Cerebellum (tissue), 4 donors: ENCODE measurements at places on chromosomes 5 and 9. TPM values are rescaled to one million over a fixed set of nuclear protein-coding genes. Genes with fewer than 3 reads are reported as not detected.

TMEM245 gene
- 72.0 TPM for total RNA-seq

IL4 gene
- total RNA-seq = not detected

CNTFR gene
- total RNA-seq = 18.6 TPM

KIAA0825 gene
- 25.2 TPM for total RNA-seq

CCL21 gene
- total RNA-seq = not detected

CARD6 gene
- 0.82 TPM for total RNA-seq

RNF20 gene
- 26.7 TPM for total RNA-seq

SLC36A2 gene
- not detected for total RNA-seq

PLCXD3 gene
- total RNA-seq = 10.6 TPM

CER1 gene
- total RNA-seq = 1.2 TPM

PCDHA9 gene
- total RNA-seq = 22.7 TPM

ENC1 gene
- total RNA-seq = 410 TPM

PTGES gene
- 1.5 TPM for total RNA-seq

C6 gene
- 0.45 TPM for total RNA-seq

KCNV2 gene
- not detected for total RNA-seq

TEK gene
- 10.2 TPM for total RNA-seq

SLC36A3 gene
- total RNA-seq = not detected

PCDHGA2 gene
- 11.4 TPM for total RNA-seq

FAM78A gene
- 1.7 TPM for total RNA-seq

ABLIM3 gene
- 43.3 TPM for total RNA-seq

SLF1 gene
- 54.3 TPM for total RNA-seq

SPATA31A3 gene
- not detected for total RNA-seq

CDO1 gene
- 63.2 TPM for total RNA-seq

PCDHGA9 gene
- 24.6 TPM for total RNA-seq

TXNDC8 gene
- not detected for total RNA-seq

MLANA gene
- total RNA-seq = not detected

OMD gene
- total RNA-seq = 3.4 TPM

SLCO6A1 gene
- not detected for total RNA-seq

BTNL8 gene
- not detected for total RNA-seq

SLC25A25 gene
- 18.7 TPM for total RNA-seq

GDA gene
- 0.91 TPM for total RNA-seq

CDX1 gene
- not detected for total RNA-seq

PLAA gene
- 41.5 TPM for total RNA-seq

BARX1 gene
- not detected for total RNA-seq

KCNN2 gene
- total RNA-seq = 56.4 TPM

ERAP2 gene
- total RNA-seq = 3.8 TPM

GTF3C5 gene
- 26.5 TPM for total RNA-seq

CDH9 gene
- total RNA-seq = 16.0 TPM

SLC4A9 gene
- total RNA-seq = 0.45 TPM

CCL19 gene
- total RNA-seq = not detected

GPBP1 gene
- total RNA-seq = 125 TPM

FOXD4L5 gene
- 0.64 TPM for total RNA-seq

ACOT12 gene
- total RNA-seq = 2.4 TPM

ADCY2 gene
- total RNA-seq = 21.7 TPM
